Fibroblast of mammary gland (primary cell): ENCODE measurements at places on chromosomes 4 and X.

DNA sequence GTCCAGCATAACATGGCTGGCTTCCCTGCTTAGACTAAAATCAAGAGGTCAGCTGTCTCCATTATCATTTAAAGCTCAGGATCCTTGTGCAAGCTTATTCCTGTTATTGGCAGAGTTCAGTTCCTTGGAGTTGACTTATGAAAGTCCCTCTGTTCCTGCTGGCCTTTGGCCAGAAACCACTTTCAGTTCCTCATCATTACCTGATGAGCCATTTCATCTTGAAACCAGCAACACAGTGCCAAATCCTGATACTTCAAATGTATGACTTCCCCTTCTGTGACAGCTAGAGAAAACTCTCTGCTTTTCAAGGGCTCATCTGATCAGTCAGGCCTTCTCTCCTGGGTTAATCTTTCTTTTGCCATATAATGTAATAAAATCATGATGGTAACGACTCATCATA is 110.6 kb upstream of the FSTL5 start:
- no peak for DNase-seq

- peak; percentile 88 for DNase-seq
Observed at GRCh38 chr4:151658959-151659600, 101.7 kb downstream of the GATB start.

GRCh38 chr4:13917015-13917414 is 289.5 kb upstream of the BOD1L1 start:
- peak; percentile 97 for DNase-seq

GRCh38 chr4:55258152-55258865 is 87.7 kb upstream of the SRD5A3 start:
- DNase-seq = peak; percentile 54

- no peak for DNase-seq
Observed at GRCh38 chr4:107452717-107453630, 267.1 kb downstream of the PAPSS1 start.

- peak; percentile 34 for DNase-seq
Observed at GRCh38 chr4:186727977-186728519, 4.4 kb upstream of the FAT1 start.

- peak; percentile 20 for DNase-seq
Observed at GRCh38 chrX:63503541-63503940, 152.4 kb upstream of the SPIN4 start.

GRCh38 chr4:3770323-3771163 is 4.4 kb downstream of the ADRA2C start:
- DNase-seq = no peak

DNA sequence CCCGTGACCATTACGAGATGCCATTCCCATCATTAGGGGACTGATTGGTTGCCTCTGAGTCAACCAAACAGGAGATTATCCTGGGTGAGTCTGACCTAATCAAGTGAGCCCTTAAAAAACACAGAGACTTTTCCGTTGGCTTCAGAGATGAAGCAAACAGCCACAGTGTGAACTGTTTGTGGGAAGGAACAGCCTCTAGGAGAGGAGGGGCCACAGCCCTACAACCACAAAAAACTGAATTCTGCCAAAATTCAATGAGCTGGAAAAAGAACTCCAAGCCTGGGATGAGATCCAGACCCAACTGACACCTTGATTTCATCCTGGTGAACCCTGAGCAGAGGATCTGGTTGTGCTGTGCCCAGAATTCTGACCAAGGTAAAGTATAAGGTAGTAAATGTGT is 31.3 kb upstream of the TBL1X start:
- no peak for DNase-seq

DNA sequence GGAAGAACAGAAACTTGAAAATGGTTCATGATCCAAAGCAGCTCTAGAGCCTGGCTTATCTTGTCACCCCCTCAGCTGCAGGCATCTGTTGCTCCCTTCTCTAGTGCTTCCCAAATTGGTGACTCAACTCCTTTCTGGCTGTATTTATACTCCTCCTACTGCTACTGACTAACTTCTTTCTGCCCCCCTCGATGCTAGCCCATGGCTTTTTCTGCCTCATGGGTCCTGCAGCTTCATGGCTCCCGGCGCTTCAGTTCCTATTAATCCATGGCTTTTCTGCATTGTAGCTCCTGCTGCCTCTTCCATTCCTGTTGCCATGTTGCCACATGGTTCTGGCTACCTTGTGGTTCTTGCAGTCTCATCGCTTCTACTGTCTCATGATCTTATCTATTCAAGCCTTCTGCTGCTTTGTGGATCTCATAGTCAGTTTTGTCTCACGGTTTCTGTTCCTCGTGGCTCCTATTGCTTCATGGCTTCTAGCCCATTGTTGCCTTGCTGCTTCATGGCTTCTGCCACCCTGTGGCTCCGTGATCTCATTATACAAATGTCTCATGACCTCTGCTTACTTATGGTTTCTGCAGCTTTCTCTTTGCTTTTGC is 48.1 kb downstream of the SMC1A start:
- peak; percentile 59 for DNase-seq

DNA sequence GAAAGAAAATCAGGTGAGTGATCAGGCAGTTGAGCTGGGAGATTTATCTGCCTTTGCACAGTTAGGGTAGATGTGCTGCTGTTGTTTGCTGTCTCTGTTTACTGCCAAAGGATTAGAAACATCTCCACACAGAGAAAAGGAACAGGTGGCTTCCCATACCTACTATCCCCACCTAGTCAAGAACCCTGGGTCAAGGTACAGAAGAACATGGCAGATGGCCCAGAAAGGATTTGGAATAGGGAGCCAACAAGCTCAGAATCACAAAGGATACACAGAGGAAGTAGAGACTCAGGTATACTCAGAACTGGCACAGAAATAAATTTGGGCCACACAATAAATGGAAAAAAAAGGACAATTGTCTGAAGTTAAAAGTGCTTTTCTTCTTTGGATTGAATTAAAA is 64.3 kb downstream of the TIGD2 start:
- DNase-seq = no peak

GRCh38 chr4:53490965-53491622 is 100.2 kb downstream of the LNX1 start:
- peak; percentile 97 for DNase-seq

GRCh38 chr4:148435654-148436406 is 6.4 kb downstream of the NR3C2 start:
- no peak for DNase-seq

DNA sequence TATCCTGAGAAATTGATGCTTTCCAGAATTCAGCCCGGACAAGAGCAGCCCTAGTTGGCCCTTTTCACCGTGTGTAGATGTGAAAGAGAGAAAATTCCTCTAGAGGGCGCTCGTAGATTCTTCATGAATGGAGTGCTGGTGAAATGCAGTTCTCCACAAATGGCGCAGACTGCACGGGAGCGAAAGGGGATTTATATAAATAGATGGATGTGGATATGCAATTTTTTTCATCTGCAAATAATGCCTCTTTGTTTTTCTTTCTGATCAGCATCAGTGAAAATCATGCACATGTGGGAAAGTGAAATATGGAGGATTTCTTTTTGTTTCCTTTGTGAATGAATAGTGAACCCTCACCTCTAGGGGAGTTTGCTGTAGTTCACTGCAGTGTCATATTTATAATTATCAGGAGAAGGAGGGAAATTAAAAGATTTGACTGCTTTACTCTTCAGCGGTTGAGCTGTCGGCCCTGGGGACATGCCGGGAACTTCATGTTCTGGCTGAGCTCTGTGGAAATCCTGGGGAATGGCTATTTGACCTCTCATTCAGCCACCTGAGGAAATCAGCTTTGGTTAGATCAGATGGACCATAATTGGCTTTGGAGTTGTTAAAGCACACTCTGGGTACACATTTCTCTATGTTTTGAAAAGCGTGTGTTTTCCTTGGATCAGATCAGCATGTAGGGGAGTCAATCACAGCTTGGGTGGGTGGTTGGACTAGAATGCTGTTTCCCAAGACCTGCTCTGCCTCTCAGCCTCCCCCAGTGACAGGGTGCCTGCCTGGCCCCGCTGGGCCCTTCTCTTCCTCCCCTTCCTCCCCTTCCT is 115.0 kb upstream of the SHISA3 start:
- DNase-seq = peak; percentile 74

GRCh38 chr4:147286846-147287587 is 193.9 kb upstream of the EDNRA start:
- no peak for DNase-seq

GRCh38 chr4:118353534-118354030 is 779 bp upstream of the PRSS12 start:
- no peak for DNase-seq

- DNase-seq = no peak
Observed at GRCh38 chr4:187019896-187020295, 296.2 kb upstream of the FAT1 start.

DNA sequence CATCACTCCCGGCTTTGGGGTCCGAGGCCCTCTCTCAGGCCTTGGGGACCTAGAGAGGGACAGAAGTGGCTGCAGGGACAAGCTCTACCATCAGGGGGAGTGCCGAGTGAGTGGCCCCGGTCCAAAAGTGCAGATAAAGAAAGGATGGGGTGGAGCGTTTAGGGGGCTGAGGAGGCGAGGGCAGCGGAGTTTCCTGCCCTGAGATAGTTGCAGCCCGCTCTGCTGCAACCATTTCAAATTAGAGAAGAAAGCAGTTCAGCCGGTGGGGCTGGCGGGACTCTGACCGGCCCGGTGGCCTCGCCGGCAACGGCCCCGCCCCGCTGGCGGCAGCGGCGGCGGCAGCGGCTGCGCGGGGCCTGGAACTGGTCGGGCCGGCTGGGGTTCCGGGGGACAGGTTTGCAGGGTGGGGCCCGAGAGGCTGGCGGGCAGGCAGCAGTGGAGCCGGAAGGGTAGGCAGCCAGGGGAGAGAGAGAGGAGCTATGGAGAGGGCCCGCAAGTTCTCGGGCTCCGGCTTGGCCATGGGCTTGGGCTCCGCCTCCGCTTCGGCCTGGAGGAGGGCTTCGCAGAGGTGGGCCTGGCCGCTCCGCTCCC is 7.6 kb downstream of the DLG3 start:
- DNase-seq = peak; percentile 26

GRCh38 chrX:48892896-48893295 is 4.7 kb downstream of the TIMM17B start:
- no peak for DNase-seq
